ENCODE measurements at places on chromosomes 11 and 22. TPM values are rescaled to one million over a fixed set of nuclear protein-coding genes. Genes with fewer than 3 reads are reported as not detected.

GRCh38 chr22:25554238-25554671, 10.2 kb upstream of the GRK3 start:
- no peak for DNase-seq

GRCh38 chr11:34238533-34238932, 119.3 kb downstream of the ABTB2 start:
- DNase-seq, result no peak

DNA sequence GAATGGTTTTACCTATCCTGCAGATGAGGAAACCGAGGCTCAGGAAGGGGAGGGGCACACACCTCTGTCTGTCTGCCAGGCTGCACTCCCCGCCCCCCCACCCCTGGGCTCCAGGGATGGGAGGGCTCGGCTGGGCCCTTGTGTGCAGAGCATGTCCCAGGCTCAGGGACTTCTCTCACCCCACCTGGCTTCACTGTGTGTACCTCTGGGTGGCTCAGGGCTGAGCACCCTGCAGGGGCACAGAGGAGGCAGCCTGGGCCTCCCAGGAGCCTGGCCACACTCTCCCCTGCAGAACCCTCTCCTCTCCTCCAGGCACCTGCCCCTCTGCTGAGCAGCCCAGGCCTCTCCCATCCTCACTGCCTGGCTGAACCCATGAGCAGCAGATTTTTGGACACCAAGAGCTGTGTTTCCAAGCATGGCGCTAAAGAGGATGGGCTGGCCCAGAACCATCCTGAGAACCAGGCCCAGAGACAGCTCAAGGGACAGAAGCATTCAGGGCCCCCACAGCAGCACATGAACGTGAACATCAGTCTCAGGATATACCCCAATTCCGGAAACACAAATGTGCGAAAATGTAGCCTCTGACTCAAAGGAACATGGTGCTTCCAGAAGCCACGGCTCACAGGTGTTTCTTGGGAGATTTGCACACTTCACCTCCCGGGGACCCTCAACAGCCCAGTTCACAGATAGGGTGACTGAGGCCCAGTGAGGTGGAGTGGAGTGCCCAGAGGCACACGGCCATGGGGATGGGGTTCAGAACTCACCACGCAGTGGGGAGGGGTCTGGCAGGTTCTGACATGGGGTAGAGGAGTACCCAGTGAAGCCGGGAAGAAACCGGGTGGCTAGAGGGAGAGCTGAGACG, 10.5 kb downstream of the EMID1 start:
- DNase-seq, result no peak

The OR4A16 gene
- not detected for total RNA-seq

The HBE1 gene
- 0.35 TPM for total RNA-seq

The SYTL2 gene
- 0.77 TPM for total RNA-seq

All from HepG2 (cell line).